NCI-H774 (cell line): ENCODE measurements at places on chromosomes 12 and 14.

DNA sequence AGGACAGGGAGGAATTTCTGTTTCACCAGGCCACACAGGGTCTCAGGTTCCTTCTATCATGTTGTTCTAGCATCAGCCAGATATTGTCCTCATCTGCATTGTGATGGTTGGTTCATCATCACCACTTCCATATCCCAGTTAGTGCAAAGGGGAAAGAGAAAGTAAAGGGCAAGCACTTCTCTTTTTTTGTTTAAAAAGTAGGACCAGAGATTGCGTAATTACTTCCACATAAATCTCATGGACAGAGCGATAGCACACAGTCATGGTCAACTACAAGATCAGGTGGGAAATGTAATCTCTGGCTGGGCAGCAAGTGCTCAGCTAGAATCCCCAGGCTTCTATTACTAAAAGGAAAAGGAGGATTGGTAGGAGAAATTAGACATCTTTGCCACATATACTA, 155.1 kb downstream of the KIF21A start:
- no peak for DNase-seq

- no peak for DNase-seq
Observed at GRCh38 chr14:69135133-69135532, 17.8 kb downstream of the DCAF5 start.

DNA sequence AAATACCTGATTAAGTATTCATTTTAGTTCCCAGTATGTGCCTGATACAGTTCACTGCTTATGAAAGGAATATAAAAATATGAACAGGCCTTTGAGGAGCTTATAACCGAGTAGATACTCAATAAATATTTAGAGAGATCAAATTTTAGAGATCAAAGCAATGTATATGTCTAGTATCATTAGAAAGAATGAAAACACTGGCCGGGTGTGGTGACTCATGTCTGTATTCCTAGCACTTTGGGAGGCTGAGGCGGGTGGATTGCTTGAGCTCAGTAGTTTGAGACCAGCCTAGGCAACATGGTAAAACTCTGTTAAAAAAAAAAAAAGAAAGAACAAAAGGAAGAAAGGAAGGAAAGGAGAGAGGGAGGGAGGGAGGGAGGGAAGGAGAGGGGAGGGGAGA, 113.2 kb upstream of the EEA1 start:
- DNase-seq = no peak

- no peak for DNase-seq
Observed at GRCh38 chr14:72451054-72451972, 442.6 kb downstream of the DPF3 start.

DNA sequence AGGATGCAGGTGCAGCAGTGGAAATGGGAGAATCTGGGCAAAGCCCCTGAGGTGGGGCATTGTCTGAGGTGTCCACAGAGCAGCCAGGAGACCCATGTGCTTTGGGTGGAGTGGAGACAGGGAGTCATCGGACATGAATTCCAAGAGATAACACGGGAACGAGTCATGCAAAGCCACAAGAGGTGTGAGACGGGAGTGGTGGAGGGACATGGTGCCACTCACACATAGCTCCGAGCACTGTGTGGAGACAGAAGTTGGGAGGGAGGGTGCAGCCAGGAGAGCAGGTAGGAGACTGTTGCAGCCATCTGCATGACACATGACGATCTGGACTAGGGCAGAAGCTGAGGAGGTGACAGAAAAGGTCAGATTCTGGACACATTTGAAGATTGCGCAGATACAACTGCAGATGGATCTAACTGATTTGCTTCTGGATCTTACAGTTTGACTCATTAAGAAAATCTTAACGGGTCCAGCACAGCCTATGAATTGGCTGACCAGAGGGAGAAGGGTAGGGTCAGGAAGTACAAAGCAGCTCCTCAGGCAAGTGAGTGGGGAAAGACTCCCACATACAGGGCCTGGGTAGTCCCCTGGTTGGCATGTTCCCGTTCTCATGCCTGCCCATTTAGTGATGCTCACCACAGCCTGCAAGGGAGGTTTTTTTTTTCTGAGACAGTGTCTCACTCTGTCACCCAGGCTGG, 379.8 kb downstream of the FUT8 start:
- DNase-seq = no peak

- DNase-seq = peak; percentile 55
Observed at GRCh38 chr12:129071362-129071761, 218.1 kb downstream of the GLT1D1 start.

DNA sequence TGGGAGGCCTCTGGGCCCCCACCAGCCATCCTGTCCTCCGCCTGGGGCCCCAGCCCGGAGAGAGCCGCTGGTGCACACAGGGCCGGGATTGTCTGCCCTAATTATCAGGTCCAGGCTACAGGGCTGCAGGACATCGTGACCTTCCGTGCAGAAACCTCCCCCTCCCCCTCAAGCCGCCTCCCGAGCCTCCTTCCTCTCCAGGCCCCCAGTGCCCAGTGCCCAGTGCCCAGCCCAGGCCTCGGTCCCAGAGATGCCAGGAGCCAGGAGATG, 729 bp upstream of the GAPDH start:
- no peak for DNase-seq

DNA sequence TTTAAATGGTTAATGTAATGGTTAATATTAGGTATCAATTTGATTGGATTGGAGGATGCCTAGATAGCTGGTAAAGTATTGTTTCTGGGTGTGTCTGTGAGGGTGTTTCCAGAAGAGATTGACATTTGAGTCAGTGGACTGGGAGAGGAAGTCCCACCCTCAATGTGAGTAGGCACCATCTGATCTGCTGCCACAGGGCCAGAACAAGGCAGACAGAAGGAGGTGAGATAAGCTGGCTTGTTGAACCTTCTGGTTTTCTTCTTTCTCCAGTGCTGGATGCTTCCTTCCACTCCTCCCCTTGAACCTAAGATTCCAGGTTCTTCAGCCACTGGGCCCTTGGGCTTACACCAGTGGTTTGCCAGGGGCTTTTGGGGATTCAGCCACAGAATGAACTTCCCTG, 756.5 kb upstream of the LRFN5 start:
- no peak for DNase-seq

DNA sequence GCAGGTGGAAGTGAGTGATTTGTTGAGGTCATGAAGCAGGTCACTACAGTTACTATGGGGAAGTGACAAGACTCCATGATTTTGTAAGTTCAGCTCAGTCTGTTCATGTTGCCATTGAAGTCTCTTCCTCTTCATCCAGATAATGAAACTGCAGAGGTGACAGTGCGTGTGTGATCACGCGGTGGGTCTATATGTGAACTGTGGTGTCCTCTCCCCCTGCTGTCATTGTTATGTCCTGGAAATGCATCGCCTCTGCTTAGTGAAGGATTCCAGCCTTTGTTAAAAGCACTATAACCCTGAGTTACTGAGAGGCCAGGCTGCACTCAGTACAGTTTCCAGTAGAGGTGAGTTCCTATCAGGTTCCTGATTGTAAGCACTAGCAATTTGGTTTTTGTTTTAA, 216.2 kb upstream of the RMST start:
- no peak for DNase-seq

- DNase-seq = no peak
Observed at GRCh38 chr12:5614256-5614655, 182.3 kb downstream of the NTF3 start.

- DNase-seq = no peak
Observed at GRCh38 chr12:87054226-87054625, 798.0 kb upstream of the MGAT4C start.

- DNase-seq = no peak
Observed at GRCh38 chr12:127041985-127042625, 1224.9 kb upstream of the TMEM132C start.

- no peak for DNase-seq
Observed at GRCh38 chr14:101719045-101719645, 42.4 kb upstream of the PPP2R5C start.

DNA sequence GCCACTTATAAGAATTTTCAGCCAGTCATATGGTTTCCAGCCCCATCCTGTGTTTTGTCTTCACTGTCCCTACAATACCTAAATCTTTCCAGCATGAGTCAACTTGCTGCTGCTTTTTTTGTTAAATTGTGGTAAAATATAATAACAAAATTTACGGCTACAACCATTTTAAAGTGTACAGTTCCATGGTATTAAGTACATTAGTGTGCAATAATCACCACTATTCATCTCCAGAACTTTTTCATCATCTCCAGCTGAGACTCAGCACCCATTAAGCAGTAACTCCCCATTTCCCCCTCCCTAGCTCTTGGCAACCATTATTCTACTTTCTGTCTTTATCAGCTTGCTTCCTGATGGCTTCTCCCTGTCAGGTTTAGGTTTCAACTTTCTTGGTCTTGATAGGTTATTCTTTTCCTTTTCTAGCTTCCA, 39.1 kb downstream of the FRS2 start:
- DNase-seq = no peak

- DNase-seq = no peak
Observed at GRCh38 chr12:80576641-80577418, 130.6 kb upstream of the MYF6 start.

GRCh38 chr12:111297703-111298426, 71.0 kb downstream of the PHETA1 start:
- DNase-seq = no peak

- DNase-seq = peak; percentile 23
Observed at GRCh38 chr12:117850048-117850447, 118.7 kb downstream of the KSR2 start.

- DNase-seq = no peak
Observed at GRCh38 chr12:118455327-118455726, 79.0 kb downstream of the SUDS3 start.

GRCh38 chr14:100268591-100269207, 29.8 kb downstream of the YY1 start:
- no peak for DNase-seq

GRCh38 chr14:74265301-74265965, 26.2 kb downstream of the VSX2 start:
- no peak for DNase-seq

GRCh38 chr14:95611293-95611880, 74.8 kb upstream of the TCL1B start:
- DNase-seq = no peak

GRCh38 chr14:55126034-55126433, 3.0 kb upstream of the LGALS3 start:
- no peak for DNase-seq

GRCh38 chr12:113468365-113469223, 3.1 kb downstream of the LHX5 start:
- no peak for DNase-seq

DNA sequence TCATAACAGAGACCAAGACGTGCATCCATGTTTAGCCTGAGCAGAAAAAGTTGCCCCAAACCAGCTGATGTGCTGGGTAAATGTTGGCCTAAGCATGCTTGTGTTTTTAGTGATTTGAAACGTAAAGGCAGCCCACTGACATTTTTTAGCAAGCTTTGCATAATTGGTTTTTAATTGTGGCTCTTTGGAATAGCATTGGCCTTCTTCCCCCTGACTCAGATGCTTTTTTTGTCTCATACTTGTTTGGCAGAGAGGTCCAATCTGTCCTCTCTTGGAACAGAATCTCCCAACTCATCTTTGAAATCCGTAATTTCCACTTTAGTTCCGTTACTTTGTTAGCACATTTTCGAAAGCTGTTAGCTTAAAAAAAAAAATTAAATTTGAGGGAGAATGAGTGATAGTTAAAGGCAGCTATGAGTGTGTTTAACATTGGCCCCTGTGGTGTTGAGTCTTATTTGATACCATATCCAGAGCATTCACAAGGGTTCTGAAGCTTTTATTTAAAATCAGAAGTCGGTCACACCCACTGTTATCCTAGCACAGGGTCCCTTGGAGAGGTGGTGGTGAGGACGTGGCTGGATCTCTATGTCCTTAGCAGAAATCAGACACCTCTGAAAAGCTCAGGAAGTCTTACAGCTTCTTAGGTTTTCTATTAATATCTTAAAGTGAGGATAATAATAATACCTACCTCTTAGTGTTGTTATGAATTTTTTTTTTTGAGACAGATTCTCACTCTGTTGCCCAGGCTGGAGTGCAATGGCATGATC, 15.6 kb downstream of the JDP2 start:
- no peak for DNase-seq

- DNase-seq = no peak
Observed at GRCh38 chr12:57231276-57232021, 1.9 kb downstream of the SHMT2 start.
